ENCODE measurements at places on chromosomes 7 and 10. TPM values are rescaled to one million over a fixed set of nuclear protein-coding genes. Genes with fewer than 3 reads are reported as not detected.

- DNase-seq, result no peak
Observed at GRCh38 chr10:133156674-133157579, 3.1 kb upstream of the KNDC1 start.

DNA sequence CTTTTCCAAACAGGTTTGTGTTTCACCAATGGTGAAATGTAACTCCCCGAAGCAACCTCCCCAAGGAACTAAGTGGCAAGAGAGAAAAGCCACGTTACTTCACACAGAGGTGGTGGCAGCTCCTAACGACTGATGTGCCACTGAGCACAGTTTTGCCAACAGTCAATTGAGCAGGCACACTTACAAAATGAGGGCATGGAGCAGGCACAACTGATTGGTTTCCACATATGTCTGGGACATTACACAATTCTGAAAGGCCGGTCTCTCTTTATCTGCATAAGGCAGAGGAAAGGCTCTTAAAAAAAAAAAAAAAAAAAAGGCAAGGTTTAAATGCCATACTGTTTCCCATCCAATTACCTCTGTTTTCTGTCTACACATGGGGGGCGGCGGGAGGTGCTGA lies 86.7 kb downstream of the GFRA1 start:
- DNase-seq, result no peak

The RNF32 gene
- total RNA-seq, result 0.92 TPM

DNA sequence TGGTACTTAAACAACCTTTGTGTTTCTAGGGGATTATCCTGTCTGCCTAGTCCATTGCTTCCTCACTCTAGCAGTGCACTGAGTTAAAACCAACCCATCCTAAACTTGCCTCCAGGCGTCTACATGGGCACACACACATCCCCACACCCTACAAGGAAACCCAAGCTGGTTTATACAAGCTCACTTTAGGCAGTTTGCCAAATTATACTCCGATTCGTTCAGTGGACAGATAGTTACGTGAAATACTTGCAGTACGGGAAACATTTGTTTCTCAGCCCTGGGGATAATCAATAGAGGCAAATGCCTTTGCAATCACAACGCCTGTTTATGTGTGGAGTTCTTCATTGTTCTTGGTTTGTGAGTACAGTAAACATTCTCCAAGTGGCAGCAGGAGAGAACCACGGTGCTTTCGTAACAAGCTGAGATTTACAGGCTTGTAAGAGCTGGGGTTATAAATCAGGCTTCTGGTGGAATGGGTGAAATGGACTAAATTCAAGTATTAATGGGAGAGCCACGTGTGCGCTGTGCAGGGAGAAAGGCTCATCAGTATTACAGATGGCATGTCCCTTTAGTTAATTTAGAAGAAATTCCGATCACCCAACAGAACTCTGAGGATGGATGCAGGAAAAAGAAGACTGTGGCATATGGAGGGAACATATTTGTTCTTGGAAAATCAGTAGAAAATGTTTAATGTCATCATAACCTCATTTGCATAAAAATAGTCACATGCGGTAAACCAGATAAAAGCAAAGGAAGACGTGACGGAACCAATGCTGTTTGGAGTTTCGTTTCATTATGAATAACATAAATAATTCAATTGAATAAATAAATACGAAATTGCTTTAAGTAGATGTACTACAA lies 217.1 kb downstream of the GALNT17 start:
- DNase-seq, result peak; percentile 78
